ENCODE measurements at places on chromosomes 12 and 14.

DNA sequence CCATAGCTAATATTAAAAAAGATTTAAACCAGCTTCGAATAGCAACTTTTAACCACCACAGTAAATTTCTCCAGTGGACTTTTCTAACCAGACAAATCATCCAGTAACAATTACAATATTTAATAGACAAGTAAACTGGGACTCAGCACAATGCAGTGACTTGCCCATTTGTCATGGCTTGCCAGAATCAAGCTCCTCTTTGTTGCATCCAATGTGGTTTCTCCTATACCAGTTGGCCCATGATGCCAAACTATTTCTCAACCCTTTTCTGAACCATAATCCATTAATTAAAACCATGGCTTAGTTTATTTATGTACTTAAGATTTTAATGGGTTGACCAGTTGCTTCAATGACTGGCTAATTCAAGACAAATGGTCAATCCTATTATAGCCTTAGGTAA is 64.4 kb downstream of the DIO2 start:
- no peaks in the 10 kb centered on the region for H3K27me3 ChIP-seq
- no peaks in the 10 kb centered on the region for H3K36me3 ChIP-seq
- DNase-seq: no peak
- H3K4me1 ChIP-seq: no peaks in the 10 kb centered on the region
- H3K4me3 ChIP-seq: no peak overlapping the region

- H3K4me1 ChIP-seq: no peaks in the 10 kb centered on the region
- no peaks in the 10 kb centered on the region for H3K27me3 ChIP-seq
- no peaks in the 10 kb centered on the region for H3K36me3 ChIP-seq
- H3K4me3 ChIP-seq: no peak overlapping the region
Measured at GRCh38 chr12:44626883-44627282, 249.2 kb downstream of the NELL2 start.

DNA sequence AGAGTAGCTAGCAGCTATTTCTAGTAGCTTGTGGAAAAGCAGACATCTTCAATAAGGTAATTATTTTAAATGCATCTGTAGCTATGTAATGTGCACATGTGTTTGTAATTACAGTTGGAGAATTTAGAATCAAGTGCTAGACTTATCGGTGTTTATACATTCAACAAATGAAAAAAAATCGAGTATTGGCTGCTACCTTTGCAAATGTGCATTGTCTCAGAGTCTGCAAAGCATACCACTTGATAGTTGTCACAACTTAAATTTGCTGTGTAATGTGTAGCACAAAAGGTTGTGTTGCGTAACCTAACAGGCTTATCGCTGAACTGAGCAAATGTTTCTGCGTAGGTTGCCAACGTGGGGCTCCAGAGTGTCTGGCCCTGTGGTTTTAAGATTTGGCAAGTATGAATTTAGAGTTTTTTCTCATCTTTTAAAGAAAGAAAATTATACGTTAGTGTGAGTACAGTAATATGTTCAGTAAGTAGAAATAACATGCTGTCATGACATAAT is 44.3 kb downstream of the TMTC2 start:
- no peaks in the 10 kb centered on the region for H3K27me3 ChIP-seq
- no peaks in the 10 kb centered on the region for H3K4me1 ChIP-seq
- no peak overlapping the region for H3K4me3 ChIP-seq
- no peak for DNase-seq
- H3K36me3 ChIP-seq: no peaks in the 10 kb centered on the region
- H3K27ac ChIP-seq: no peak overlapping the region

DNA sequence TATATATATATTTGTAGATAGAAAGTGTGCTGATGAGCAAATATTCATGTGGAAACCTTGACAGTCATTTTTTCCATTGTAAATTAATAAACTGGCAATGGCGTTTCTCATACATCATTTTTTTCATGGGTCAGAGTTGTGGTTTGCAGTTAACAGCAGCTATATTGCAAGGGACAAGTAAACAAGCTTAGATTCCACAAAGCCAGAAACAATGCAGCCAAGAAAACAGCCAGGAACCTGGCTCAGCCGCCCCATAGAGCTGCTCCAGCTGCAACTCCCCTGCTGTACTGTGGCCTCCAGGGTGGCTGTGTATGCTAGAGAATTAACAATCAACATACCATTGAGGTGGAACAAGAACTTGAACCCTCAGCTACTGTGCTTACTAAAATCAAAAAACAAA is 298.2 kb downstream of the TMEM132D start:
- no peaks in the 10 kb centered on the region for H3K4me1 ChIP-seq
- no peak overlapping the region for H3K4me3 ChIP-seq

GRCh38 chr14:71372411-71372838 is 465.2 kb downstream of the PCNX1 start:
- no peaks in the 10 kb centered on the region for H3K4me1 ChIP-seq
- no peak overlapping the region for H3K4me3 ChIP-seq
- DNase-seq: no peak
- H3K27me3 ChIP-seq: no peaks in the 10 kb centered on the region
- H3K27ac ChIP-seq: no peak overlapping the region

DNA sequence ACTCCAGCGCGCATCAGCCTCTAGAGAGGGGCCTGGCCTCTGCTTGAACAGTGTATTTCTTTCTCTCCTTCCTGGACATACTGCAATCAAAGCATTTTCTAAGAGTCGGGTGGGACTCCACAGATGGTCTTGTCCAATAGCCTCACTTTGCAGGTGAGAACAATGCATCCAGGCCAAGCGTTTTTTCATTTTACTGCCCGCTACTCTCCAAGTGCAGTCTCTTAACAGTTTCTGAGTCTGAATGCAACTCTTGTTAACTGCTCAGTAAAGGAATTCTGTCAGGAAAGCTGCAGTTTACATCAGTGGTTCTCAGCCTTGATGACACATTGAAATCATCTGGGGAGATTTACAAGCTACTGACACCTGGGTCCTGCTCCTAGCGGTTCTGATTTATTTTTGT is 57.0 kb downstream of the IRF2BPL start:
- DNase-seq: no peak
- H3K4me1 ChIP-seq: peaks cover 8% of the 10 kb centered on the region
- no peak overlapping the region for H3K4me3 ChIP-seq

DNA sequence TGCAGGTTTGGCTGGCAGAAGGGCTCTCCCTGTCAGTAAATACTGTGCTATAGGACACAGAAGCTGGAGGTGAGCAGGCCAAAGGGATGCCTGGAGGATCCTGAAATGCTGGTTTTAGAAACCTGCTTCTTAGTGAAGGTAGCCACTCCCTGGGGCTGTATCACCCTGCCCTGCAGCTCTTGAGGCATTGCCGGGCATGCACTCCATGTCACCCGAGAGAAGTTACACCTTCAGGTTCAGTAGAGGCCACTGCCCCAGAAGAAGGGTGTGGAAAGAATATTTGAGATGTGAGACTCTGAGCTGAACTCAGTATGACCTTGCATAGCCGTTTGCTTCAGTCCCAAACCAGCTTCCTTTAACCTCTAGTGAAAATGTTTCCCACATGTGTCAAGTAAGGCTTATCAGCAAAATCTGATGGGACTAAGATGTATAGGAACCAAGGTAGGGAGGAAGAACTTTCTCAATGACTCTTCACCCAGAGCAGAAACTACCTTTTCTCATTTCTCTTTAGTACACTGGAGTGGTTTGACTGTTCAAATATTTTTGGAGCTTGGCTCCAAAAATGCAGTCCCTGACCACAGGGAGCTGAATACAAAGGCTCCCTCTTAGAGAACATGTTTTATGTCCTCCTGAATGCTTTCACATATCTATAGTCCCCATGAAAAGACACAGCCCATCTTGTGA is 164.5 kb upstream of the DYRK2 start:
- H3K36me3 ChIP-seq: no peaks in the 10 kb centered on the region
- no peaks in the 10 kb centered on the region for H3K27me3 ChIP-seq
- H3K4me1 ChIP-seq: peaks cover 33% of the 10 kb centered on the region
- H3K4me3 ChIP-seq: no peak overlapping the region
- H3K27ac ChIP-seq: peak overlapping the region; percentile 68
- DNase-seq: no peak

DNA sequence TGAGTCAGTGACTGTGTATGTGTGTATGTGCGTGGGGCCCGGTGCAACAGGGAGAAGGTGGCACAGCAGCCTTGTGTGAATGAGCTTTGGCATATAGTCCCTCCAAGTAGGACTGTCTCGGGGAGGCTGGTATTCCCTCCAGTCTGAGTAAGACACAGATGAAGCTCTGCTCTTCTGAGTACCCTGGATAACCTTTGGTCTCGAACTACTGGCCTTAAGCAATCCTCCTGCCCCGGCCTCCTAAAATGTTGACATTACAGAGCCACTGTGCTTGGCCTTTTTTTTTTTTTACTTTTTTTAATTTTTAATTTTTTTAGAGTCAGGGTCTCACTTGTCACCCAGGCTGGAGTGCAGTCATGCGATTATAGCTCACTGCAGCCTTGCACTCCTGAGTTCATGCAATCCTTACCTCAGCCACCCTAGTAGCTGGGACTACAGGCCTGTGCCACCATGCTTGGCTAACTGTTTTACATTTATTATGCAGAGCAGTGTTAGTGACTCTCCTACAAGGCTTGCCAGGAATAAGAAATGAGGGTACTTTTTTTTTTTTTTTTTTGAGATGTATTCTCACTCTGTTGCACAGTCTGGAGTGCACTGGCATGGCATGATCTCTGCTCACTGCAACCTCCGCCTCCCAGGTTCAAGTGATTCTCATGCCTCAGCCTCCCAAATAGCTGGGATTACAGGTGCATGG is 9.4 kb upstream of the DAZAP2 start:
- no peak overlapping the region for H3K4me3 ChIP-seq
- no peak for DNase-seq
- H3K36me3 ChIP-seq: no peaks in the 10 kb centered on the region
- H3K27ac ChIP-seq: no peak overlapping the region
- no peaks in the 10 kb centered on the region for H3K4me1 ChIP-seq

GRCh38 chr12:121663610-121663929 is 5.9 kb downstream of the MORN3 start:
- H3K4me3 ChIP-seq: no peak overlapping the region
- no peaks in the 10 kb centered on the region for H3K27me3 ChIP-seq
- peak overlapping the region; percentile 49 for H3K27ac ChIP-seq
- peaks cover 41% of the 10 kb centered on the region for H3K4me1 ChIP-seq

GRCh38 chr12:122048151-122048550 is 26.5 kb downstream of the BCL7A start:
- no peak overlapping the region for H3K27ac ChIP-seq
- DNase-seq: no peak
- H3K4me3 ChIP-seq: no peak overlapping the region
- peaks cover 77% of the 10 kb centered on the region for H3K36me3 ChIP-seq

DNA sequence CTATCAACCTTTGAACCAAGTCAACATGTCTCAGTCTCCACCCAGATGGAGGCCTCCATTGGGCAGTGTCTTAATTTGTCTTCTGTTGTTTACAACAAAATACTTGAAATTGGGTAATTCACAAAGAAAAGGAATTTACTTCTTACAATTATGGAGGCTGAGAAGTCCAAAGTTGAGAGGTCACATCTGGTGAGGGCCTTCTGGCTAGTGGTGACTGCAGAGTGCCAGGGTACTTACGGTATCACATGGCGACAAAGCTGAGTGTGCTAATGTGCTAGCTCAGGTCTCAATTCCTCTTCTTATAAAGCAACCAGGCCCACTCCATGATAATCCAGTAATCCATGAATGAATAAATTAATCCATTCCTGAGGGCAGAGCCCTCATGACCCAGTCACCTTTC is 4.7 kb downstream of the NID2 start:
- no peak overlapping the region for H3K27ac ChIP-seq
- no peak for DNase-seq
- no peaks in the 10 kb centered on the region for H3K27me3 ChIP-seq
- H3K4me3 ChIP-seq: no peak overlapping the region
- no peaks in the 10 kb centered on the region for H3K4me1 ChIP-seq

DNA sequence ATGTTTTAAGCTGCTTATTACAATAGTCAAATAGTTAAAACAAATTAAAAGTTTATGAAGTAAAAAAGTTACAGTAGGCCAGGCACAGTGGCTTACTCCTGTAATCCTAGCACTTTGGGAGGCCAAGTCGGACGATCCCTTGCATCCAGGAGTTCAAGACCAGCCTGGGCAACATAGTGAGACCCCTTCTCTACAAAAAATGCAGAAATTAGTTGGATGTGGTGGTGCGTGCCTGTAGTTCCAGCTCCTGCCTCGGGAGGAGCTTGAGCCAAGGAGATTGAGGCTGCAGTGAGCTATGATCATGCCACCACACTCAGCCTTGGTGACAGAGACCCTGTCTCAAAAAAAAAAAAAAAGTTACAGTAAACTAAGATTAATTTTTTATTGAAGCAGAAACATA is 142.6 kb downstream of the MIPOL1 start:
- DNase-seq: no peak
- H3K27me3 ChIP-seq: no peaks in the 10 kb centered on the region
- H3K27ac ChIP-seq: no peak overlapping the region

DNA sequence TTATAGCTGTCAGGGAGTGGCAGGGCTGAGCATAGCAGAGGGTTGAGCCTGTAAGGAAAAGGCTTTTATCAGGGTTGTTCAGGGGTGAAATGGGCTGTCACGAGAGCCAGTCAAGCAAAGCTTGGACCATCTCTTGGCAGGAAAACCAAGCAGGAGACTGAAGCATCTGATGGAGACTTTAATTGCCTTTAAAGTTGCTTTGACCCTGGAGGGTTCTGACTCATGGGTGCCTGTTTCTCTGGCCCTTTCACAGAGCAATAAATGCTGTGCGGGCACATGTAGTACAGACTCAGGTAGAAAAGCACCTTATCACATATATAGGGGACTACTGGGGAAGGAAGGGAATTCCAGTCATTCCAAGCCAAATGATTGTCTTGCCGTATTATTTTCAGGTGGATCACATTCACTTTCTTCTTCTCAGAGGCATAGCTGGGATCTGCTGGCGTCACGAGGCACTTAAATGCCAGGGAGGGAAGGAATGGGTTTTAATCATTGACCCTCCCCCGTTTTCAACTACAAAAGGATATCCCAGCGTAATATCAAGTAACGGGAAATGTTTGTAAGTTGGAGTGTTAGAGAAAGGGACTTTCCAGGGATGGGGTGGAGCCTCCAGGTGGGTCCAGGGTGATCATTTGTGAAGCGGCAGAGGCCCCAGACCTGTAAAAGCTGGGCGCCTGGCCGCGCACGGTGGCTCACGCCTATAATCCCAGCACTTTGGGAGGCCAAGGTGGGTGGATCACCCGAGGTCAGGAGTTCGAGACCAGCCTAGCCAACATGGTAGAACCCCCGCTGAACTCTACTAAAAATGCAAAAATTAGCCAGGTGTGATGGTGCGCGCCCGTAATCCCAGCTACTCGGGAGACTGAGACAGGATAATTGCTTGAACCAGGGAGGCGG is 34.9 kb downstream of the PLEKHD1 start:
- H3K27me3 ChIP-seq: peaks cover 7% of the 10 kb centered on the region
- no peak for DNase-seq
- no peaks in the 10 kb centered on the region for H3K36me3 ChIP-seq
- H3K4me3 ChIP-seq: no peak overlapping the region
- no peak overlapping the region for H3K27ac ChIP-seq
- no peaks in the 10 kb centered on the region for H3K4me1 ChIP-seq

DNA sequence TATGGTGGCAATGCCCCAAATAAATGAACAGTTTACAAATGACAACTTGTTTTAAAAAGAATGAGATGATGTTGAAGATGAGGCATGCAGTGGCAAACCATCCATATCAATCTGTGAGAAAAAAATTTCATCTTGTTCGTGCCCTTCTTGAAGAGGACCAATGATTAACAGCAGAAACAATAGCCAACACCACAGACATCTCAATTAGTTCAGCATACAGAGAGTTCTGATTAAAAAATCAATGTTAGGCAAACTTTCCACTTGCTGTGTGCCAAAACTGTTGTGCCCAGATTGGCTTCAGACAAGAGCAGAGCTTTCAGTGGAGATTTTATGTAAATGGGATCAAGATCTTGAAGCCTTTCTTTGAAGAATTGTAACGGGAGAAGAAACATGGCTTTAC is 329.9 kb downstream of the BMP4 start:
- H3K36me3 ChIP-seq: no peaks in the 10 kb centered on the region
- no peak overlapping the region for H3K4me3 ChIP-seq
- H3K4me1 ChIP-seq: peaks cover 13% of the 10 kb centered on the region
- DNase-seq: no peak
- H3K27ac ChIP-seq: no peak overlapping the region
